Naive thymus-derived CD4-positive, alpha-beta T cell (primary cell): ENCODE measurements at places on chromosomes 2 and 18. TPM values are rescaled to one million over a fixed set of nuclear protein-coding genes. Genes with fewer than 3 reads are reported as not detected.

GRCh38 chr2:234821946-234822475 is 129.8 kb upstream of the SH3BP4 start:
- no peaks in the 10 kb centered on the region for H3K27me3 ChIP-seq
- no peak for DNase-seq
- H3K4me1 ChIP-seq: no peaks in the 10 kb centered on the region
- no peaks in the 10 kb centered on the region for H3K36me3 ChIP-seq
- no peak overlapping the region for H3K27ac ChIP-seq

GRCh38 chr2:205169464-205169863 is 512.8 kb upstream of the NRP2 start:
- peaks cover 6% of the 10 kb centered on the region for H3K4me1 ChIP-seq
- H3K36me3 ChIP-seq: no peaks in the 10 kb centered on the region
- no peak overlapping the region for H3K27ac ChIP-seq
- DNase-seq: no peak
- H3K27me3 ChIP-seq: no peaks in the 10 kb centered on the region

DNA sequence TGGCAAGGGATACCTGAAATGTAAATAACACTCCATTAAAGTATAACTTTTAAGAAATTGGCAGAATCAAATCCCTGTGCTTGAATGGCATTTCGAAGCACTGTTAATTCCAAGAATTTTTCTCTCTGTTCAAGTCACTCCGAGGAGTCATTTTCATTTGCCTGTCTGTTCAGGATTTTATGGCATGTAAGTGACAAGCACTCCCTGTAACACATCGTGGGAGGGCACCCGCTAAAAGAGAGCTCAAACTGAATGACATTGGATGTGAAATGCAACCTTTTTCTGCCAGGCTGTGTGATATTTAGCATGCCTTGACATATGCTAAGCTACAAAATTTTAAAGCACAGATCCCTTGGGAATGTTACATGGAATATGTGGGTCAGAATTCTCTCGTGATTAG is 339.6 kb downstream of the LRRTM1 start:
- no peaks in the 10 kb centered on the region for H3K4me1 ChIP-seq
- H3K27me3 ChIP-seq: no peaks in the 10 kb centered on the region
- no peak for DNase-seq
- H3K27ac ChIP-seq: no peak overlapping the region
- H3K4me3 ChIP-seq: no peak overlapping the region
- no peaks in the 10 kb centered on the region for H3K36me3 ChIP-seq

The ZFP36L2 gene
- 389 TPM for total RNA-seq

GRCh38 chr18:55452123-55452611 is 135.8 kb downstream of the TCF4 start:
- DNase-seq: no peak
- no peak overlapping the region for H3K4me3 ChIP-seq
- no peaks in the 10 kb centered on the region for H3K4me1 ChIP-seq
- H3K36me3 ChIP-seq: no peaks in the 10 kb centered on the region

The IL36RN gene
- total RNA-seq: not detected

DNA sequence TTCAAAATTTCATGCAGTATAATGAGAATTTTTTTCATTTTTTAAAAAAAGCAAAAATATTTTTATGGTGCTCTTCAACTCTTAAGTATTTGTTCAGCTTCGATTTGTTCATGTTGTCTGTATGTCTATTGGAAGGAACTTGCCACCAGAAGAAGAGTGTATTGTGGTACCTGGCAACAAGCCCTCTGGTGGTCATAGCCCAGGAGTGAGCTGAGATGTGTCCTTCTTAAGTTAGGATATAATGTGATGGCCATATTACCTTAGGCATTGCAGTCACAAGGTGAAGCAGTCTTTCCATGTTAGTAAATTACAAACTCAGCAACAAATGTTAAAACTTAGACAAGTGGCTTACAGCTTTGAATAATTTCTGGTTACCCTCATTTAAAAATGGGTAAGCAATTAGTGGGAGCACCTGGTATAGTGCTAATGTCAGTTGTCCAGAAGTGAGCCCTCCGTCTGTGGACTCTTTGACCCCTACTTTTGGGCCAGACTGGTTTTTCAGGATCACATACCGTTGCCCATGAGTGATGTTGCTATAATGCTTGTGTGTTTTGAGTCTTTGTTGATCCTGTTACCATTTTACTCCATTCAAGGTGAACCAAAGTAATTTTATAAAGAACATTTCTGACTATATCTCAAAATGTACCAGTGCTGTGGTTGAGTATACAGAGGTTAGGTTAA is 57.4 kb downstream of the MYO1B start:
- H3K36me3 ChIP-seq: no peaks in the 10 kb centered on the region
- H3K27ac ChIP-seq: no peak overlapping the region
- H3K4me3 ChIP-seq: no peak overlapping the region
- no peaks in the 10 kb centered on the region for H3K27me3 ChIP-seq
- H3K4me1 ChIP-seq: no peaks in the 10 kb centered on the region

The GAL3ST2 gene
- total RNA-seq: 0.17 and 0.53 TPM in 2 replicates

The VWA3B gene
- not detected for total RNA-seq

GRCh38 chr2:10057231-10058107 is 14.1 kb downstream of the KLF11 start:
- H3K36me3 ChIP-seq: peaks cover 15% of the 10 kb centered on the region
- DNase-seq: no peak
- no peak overlapping the region for H3K4me3 ChIP-seq
- no peaks in the 10 kb centered on the region for H3K4me1 ChIP-seq
- H3K27me3 ChIP-seq: no peaks in the 10 kb centered on the region

DNA sequence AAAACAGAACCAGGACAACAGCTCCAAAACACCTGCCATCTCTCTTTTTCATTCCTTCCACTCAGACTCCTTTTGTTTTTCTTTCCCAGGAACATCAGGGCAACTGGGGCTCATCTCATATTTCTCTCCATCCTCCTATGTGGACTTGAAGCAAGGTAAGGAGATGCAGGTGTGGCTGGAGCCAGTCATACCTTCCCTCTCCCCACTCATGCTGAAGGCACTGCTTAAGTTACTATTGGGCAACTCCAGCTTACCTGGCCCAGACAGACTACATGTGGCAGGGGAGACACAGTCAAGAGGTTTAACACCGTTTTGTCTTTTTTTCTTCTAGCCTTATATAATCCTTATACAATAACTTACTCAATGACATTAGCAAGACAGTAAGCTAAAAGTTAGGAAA is 38.4 kb downstream of the LAMA1 start:
- H3K4me3 ChIP-seq: no peak overlapping the region
- no peaks in the 10 kb centered on the region for H3K4me1 ChIP-seq
- no peak overlapping the region for H3K27ac ChIP-seq
- H3K36me3 ChIP-seq: no peaks in the 10 kb centered on the region
- DNase-seq: no peak
- H3K27me3 ChIP-seq: no peaks in the 10 kb centered on the region

DNA sequence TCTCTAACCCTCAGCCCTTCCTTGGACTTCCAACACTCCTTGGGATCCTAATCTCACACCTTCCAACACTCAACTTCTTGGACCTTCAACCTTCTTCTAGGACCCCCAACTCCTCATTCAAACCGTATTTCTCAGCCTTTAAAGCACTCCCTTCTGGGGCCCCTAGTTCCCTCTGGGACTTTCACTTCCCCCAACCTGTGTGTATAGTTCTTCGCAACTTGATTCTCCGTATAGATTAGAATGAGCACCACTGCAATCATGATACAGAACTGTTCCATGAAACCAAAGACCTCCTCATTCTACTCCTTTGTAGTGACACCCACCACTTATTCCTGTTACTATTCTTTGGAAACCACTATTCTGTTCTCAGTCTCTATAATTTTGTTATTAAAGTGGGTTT is 62.0 kb upstream of the NFU1 start:
- H3K4me1 ChIP-seq: peaks cover 15% of the 10 kb centered on the region
- no peak overlapping the region for H3K4me3 ChIP-seq
- H3K27ac ChIP-seq: peak overlapping the region; percentile 61
- no peak for DNase-seq
- H3K27me3 ChIP-seq: no peaks in the 10 kb centered on the region

The TRAPPC8 gene
- total RNA-seq: 31.0 TPM

DNA sequence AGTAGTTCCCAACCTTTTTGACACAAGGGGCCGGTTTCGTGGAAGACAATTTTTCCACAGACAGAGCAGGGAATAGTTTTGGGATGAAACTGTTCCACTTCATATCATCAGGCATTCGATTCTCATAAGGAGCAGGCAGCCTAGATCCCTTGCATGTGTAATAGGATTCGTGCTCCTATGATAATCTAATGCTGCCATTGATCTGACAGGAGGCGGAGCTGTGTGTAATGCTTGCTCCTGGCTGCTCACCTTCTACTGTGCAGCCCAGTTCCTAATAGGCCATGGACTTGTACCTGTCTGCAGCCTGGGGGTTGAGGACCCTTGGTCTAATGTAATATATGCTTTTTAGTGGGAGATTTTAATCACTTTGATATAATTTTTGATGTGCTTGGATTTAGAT is 188.7 kb upstream of the KLHL14 start:
- no peaks in the 10 kb centered on the region for H3K36me3 ChIP-seq
- H3K4me1 ChIP-seq: no peaks in the 10 kb centered on the region

GRCh38 chr18:1408376-1408775 is 503.7 kb downstream of the ADCYAP1 start:
- H3K4me3 ChIP-seq: no peak overlapping the region
- no peak overlapping the region for H3K27ac ChIP-seq
- H3K36me3 ChIP-seq: no peaks in the 10 kb centered on the region
- DNase-seq: no peak

DNA sequence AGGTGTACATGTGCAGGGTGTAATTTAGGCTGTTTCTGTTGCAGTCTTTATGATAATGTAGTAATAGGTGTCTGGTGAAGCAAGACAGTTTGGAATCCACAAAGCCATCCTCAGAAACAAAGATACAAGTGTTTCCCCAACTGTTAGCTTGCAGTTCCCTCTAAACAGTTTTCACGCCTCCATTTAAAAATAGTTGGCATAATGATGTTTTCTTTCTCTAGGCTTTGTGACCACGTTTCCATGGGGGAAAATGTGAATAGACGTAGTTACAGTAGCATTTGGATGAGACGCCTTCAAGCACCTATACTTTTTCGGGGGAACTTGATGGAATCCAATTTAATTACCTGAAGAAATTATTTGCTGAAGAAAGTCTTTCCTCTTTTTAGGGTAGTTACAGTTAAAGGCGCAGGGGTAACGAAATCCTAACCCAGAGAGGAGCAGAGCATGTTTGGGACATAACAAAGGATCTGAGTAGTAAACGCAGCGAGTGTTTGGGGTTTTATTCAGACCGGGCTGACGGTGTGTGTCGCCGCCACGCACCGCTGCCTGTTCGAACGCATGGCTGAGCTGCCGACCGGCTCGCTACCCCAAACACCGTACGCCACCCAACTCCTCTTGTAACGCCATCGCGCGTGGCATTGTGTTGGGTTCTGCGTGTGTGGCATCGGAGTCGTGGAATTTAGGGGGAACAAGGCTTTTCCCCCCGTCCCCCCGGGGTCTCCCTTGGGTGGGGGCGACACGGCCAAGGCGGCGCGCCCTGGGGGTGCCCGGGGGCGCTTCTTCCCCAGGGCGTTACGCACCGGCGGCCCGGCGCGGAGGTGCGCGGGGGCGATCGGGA is 681 bp upstream of the NRP2 start:
- DNase-seq: no peak
- H3K4me3 ChIP-seq: peak overlapping the region; percentile 47
- H3K27ac ChIP-seq: no peak overlapping the region
- no peaks in the 10 kb centered on the region for H3K4me1 ChIP-seq
- H3K36me3 ChIP-seq: no peaks in the 10 kb centered on the region

DNA sequence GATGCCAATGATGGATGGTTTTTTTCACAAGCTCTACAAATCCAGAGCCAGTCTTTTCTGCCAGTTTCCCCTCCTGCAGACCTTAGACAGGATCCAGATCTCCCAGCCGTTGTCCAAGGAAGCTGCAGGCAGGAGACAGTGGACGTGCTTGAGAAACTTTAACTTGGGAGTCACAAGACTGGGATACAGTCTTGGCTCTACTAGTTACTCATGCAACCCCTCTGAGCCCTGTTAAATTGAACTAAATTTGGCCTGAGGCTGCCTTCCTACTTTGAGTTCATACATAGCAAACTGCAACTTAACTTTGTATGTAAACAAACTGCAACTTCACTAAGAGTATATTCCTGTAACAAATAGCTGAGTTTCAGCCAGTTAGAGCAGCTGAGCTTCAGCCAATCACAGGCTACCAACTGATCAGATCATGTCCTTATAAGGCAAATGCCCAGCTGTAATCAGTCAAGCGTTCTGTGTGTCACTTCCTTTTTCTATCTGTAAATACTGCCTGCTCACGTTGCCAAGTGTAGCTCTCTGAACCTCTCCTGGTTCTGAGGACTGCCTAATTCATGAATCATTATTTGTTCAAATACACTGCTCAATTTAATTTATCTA is 140.9 kb downstream of the CAPN13 start:
- no peak overlapping the region for H3K27ac ChIP-seq
- no peaks in the 10 kb centered on the region for H3K4me1 ChIP-seq
- no peaks in the 10 kb centered on the region for H3K27me3 ChIP-seq
- no peak overlapping the region for H3K4me3 ChIP-seq

- H3K27ac ChIP-seq: peak overlapping the region; percentile 80
- H3K27me3 ChIP-seq: no peaks in the 10 kb centered on the region
- no peaks in the 10 kb centered on the region for H3K36me3 ChIP-seq
- H3K4me1 ChIP-seq: no peaks in the 10 kb centered on the region
- no peak for DNase-seq
- H3K4me3 ChIP-seq: peak overlapping the region; percentile 40
Measured at GRCh38 chr2:179031731-179032408, 18.1 kb downstream of the CCDC141 start.

The COL3A1 gene
- total RNA-seq: 0.27 TPM

- H3K4me1 ChIP-seq: peaks cover 16% of the 10 kb centered on the region
- no peak overlapping the region for H3K27ac ChIP-seq
- no peak for DNase-seq
- no peak overlapping the region for H3K4me3 ChIP-seq
Measured at GRCh38 chr18:63046375-63046774, 273.2 kb downstream of the BCL2 start.

DNA sequence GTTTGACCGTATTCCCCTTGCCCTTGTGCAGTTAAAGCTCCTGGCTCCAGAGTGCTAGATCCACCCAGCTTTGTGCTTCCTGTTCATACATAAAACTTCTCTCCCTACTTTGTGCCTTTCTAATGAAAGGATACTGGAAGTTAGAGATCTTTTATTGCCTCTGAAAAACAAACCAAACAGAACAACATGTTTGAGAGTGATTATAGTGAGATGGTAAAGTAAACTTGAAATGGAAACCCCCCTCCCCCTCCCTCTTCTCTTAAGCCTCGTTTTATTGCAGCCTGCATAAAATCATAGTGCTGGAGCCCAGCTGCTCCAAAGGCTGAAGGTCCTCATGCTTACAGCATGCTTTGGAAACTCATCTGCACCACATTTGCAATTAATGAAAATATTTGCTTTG is 125.1 kb downstream of the TANC1 start:
- H3K27ac ChIP-seq: peak overlapping the region; percentile 24
- no peaks in the 10 kb centered on the region for H3K36me3 ChIP-seq
- H3K27me3 ChIP-seq: no peaks in the 10 kb centered on the region
- DNase-seq: no peak
- peaks cover 4% of the 10 kb centered on the region for H3K4me1 ChIP-seq

The NOSTRIN gene
- 0.73 TPM for total RNA-seq

- no peaks in the 10 kb centered on the region for H3K4me1 ChIP-seq
- no peaks in the 10 kb centered on the region for H3K36me3 ChIP-seq
- DNase-seq: no peak
- no peak overlapping the region for H3K4me3 ChIP-seq
- no peaks in the 10 kb centered on the region for H3K27me3 ChIP-seq
- H3K27ac ChIP-seq: no peak overlapping the region
Measured at GRCh38 chr2:118689456-118689855, 158.0 kb downstream of the EN1 start.

The DIS3L2 gene
- total RNA-seq: 78.4 TPM

The NGEF gene
- total RNA-seq: not detected

The SEH1L gene
- 34.2 TPM for total RNA-seq

- H3K4me1 ChIP-seq: peaks cover 7% of the 10 kb centered on the region
- H3K27me3 ChIP-seq: no peaks in the 10 kb centered on the region
Measured at GRCh38 chr18:54358495-54359040, 862 bp downstream of the C18orf54 start.
